Activated T-helper 1 cell treated with anti-CD3 and anti-CD28 coated beads, Interleukin-2, amount 50 U/mL, for 16 hours (primary cell): ENCODE measurements at places on chromosomes 2 and 18.

DNA sequence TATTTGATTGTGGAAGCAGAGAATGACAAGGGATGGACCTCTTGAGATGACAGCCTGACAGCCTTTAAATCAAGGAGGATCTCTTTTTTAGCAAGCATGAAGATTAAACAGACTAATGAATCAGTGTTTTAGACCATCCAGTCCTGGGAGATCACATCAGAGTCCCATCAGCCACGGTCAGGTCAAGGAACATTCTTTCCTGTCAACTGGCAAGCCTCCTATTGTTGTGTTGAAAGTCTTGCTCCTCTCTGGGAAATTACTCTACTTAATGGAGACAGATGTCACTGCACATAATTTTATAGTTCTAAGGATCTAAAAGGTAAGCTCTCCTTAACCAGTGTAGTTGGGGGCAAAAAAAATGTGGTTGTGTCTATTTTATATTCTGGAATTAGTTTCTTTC lies 469.0 kb downstream of the TMEM182 start:
- no peak for DNase-seq

GRCh38 chr2:218217360-218218267 lies 625 bp downstream of the ARPC2 start:
- DNase-seq: peak; percentile 61

- no peak for DNase-seq
Measured at GRCh38 chr2:229133155-229133772, 137.8 kb downstream of the PID1 start.

- DNase-seq: no peak
Measured at GRCh38 chr2:189142893-189143759, 36.4 kb downstream of the COL5A2 start.

DNA sequence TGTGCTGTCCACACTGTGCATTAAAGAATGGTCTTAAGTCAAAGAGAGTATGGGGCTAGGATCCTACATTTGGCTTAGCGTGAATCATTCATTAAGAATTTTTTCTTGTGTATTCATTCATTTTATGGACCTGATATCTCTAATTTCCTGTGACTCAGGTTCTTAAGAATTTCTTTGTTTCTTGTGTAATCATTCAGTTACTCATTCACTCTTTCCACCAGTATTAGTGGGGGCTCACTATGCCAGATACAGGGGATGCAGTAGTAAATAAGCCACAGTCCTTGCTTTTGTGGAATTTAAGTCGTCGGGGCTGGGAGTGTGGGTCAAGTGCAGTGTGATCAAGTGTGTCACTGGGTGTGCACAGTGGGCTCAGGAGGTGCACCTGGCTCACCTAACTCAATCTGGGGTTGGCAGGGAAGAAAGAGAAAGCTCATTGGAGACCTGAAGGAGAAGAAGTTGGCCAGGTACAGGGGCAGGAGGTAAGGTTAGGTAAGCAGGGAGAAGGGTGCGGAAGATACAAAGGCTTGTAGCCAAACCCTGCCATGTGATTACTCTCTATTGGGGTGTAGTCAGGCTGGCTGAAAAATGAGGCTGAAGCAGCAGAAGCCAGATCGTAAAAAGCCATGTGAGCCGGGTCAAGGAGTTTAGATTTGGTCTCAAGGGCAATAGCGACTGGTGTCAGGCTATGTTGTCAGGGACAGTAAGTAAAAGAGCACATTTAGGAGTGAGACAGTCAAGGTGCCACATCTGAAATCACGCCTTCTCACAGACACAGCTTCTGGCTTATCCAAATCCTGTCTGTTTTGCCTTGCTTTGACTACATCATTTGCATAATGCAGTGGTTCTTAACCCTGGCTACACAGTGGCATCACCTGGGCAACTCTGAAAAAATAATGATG lies 67.2 kb downstream of the KCTD1 start:
- no peak for DNase-seq

DNA sequence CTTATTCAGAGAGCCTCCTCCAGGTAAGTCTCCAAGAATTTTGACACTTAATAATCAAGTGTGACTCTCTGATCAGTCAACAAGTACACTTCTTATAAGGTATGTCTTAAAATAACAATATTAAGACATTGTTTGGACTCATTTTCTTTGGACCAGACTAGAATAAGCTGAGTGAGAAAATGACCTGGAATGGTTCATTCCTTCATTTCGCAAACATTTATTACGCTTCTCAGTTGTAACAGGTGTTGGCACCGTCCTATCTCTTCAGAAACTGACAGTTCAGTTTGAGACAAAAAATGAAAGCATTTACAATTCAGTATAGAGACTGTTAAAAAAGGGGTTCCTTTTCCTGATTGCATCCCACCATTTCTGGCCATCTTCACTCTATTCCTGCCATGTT lies 46.6 kb downstream of the TSPYL6 start:
- no peak for DNase-seq

DNA sequence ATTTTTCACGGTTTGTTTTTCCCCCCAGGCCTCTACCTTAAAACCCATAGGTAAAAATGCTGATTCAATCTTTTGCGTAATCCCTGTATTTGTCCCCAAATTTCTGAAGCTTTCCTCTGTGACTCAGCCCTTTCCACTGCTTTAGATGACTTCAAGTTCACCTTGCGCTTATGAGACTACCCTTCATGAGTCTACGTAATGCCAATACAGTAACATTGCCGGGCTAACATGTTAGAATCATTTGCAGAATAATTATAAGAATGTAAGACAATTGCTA lies 283.0 kb downstream of the TMX3 start:
- no peak for DNase-seq

DNA sequence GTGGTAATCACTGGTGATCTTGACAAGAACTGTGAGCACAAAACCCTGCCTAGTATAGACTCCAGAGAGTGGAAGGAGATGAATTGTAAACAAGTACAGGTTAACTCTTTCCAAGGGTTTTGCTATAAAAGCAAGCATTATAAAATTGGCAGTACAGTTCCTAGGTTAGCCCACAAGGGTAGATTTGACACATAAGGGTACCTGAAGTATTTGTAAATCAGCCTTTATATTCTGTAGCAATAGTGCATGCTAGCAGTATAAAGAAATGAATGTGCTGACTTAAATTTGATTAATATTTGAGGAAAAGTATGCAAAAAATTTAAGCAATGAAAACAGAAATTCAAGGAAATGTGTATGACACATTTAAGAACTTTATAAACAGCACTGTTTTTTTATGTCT lies 42.4 kb downstream of the SP3 start:
- no peak for DNase-seq

- no peak for DNase-seq
Measured at GRCh38 chr2:30611583-30611982, 164.5 kb downstream of the LCLAT1 start.

- no peak for DNase-seq
Measured at GRCh38 chr2:506866-507265, 170.3 kb downstream of the TMEM18 start.

DNA sequence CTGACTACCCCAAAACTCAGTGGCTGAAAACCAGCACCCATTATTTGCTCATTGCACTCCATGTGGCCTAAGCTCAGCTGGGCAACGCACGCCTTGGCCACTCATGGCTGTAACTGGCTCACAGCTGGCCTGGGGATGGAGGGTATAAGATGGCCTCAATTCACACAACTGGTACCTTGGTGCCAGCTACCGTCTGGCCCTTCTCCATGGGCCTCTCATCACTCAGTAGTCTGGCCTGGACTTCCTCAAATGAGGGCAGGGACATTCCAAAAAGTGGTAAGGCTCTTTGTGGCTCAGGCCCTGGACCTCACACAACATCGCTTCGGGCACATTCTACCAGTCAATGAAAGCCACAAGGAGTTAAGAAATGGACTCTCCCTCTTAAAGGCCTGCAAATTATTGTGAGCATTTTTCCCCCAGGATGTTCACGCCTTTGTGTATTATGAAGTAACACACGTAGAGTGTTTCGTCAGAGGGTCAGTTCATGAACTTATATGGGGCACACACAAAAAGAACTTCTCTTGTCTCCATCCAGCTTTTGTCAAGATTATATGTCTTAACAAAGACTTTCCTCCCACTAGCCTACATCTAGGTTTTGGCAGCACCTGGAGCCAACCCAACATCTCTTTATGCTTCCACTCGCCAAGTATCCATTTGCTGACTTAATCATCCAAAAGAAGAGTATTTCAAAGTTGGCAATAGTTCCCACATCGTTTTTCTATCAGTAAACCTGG lies 145.2 kb downstream of the CCBE1 start:
- no peak for DNase-seq

- no peak for DNase-seq
Measured at GRCh38 chr2:215191477-215191876, 53.1 kb upstream of the ABCA12 start.

DNA sequence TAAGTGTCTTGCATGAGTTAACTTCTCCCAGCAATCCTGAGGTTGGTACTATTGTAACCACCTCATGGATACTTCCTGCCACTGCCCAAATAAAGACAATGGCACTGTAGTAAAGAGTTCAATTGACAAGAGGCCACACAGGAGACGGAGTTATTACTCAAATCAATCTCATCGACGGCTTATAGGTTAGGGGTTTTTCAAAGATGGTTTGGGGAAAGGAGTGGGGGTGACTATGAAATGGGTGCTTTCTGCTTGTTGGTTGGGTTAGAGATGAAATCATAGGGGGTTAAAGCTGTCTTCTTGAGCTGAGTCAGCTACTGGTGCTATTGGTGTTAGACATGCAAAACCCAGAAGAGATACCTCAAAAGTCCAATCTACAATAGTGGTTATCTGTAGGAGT lies 1258.0 kb upstream of the ZEB2 start:
- no peak for DNase-seq

GRCh38 chr18:40413160-40413559 lies 1541.9 kb upstream of the PIK3C3 start:
- DNase-seq: no peak

GRCh38 chr2:58195662-58196061 lies 45.5 kb downstream of the FANCL start:
- DNase-seq: no peak

GRCh38 chr2:37585982-37586621 lies 85.3 kb downstream of the CDC42EP3 start:
- DNase-seq: peak; percentile 58

DNA sequence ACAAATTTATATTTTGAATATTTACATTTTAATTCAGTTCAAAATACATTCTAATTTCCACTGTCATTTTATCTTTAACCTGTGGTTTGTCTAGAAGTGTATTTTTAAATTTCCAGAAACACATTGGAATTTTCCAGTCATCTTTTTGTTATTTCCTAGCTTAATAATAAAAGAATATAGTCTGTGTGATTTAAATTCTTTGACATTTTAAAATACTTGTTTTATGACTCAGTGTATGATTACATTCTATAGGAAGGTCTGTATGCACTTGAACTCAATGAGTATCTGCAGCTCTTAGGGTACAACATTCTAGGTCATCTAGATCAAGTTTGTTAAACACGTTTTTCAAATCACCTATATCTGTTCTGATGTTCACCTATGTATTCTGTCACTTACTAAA lies 88.3 kb upstream of the MBOAT2 start:
- DNase-seq: no peak

DNA sequence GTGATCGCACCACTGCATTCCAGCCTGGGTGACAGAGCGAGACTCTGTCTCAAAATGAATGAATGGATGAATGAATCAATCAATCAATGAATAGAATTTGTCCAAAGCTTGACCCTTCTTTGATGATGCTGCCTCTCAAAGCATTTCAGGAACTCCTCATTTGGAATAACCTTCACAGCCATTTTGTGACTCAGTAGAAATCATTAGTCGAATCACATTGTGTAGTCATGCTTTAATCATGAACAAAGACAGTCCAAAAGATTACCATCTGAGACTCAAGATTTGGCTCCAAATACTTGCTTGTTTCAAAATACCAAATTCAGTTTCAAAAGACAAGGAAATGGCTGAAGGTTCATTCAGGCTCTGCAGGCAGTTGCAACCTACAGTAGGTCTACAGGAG lies 83.1 kb downstream of the VWA3B start:
- DNase-seq: no peak

GRCh38 chr2:97730245-97730644 lies 16.9 kb downstream of the ZAP70 start:
- DNase-seq: no peak

- no peak for DNase-seq
Measured at GRCh38 chr2:7194950-7195349, 277.7 kb downstream of the RNF144A start.
